ENCODE measurements at places on chromosomes 7 and 10.

GRCh38 chr10:47347303-47347675 lies 874 bp upstream of the RBP3 start:
- DNase-seq, result no peak

GRCh38 chr7:12851841-12852240 lies 164.4 kb downstream of the ARL4A start:
- DNase-seq, result no peak

- DNase-seq, result no peak
Observed at GRCh38 chr10:26805567-26806245, 55.1 kb downstream of the ABI1 start.

- no peak for DNase-seq
Observed at GRCh38 chr7:139813151-139813550, 15.9 kb upstream of the TBXAS1 start.

DNA sequence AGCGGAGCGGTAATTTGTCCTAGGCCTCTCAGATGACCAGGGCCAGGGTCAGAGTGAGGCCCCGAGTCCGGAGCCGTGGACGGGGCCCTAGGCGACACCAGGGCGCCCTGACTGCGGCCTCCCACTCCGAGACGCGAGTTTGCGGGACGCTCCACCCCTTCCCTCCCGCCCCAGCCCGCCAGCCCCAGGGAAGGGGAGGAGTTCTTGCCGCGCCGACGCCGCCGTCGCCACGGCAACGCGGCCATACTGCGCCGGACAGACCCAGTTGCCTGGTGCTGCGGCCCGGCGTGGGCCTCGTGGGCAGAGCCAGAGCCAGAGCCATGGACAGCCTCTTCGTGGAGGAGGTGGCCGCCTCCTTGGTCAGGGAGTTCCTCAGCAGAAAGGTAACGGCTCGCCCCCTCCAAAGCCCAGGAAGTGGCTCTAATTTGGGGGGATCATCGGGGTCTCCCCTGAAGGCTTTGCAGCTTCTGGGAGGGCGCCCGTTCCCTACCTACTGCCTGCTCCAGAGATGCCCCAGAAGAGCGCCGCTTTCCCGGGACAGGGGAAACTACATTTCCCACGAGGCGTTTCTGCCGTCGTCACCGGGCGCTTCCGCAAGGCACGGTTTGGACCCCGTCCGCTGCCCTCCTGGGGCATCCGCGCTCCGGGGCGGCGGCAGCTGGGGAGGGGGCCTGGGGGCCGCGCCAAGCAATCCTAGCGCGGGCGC lies at the start of gene MINDY4:
Gene MINDY4, plus strand, starts transcription at position 244 of the 706 bp plus-strand sequence. Its CDS starts 77 bp downstream, at position 321.
- peak; percentile 37 for DNase-seq

- DNase-seq, result no peak
Observed at GRCh38 chr7:120951826-120952225, 1.2 kb downstream of the ING3 start.

DNA sequence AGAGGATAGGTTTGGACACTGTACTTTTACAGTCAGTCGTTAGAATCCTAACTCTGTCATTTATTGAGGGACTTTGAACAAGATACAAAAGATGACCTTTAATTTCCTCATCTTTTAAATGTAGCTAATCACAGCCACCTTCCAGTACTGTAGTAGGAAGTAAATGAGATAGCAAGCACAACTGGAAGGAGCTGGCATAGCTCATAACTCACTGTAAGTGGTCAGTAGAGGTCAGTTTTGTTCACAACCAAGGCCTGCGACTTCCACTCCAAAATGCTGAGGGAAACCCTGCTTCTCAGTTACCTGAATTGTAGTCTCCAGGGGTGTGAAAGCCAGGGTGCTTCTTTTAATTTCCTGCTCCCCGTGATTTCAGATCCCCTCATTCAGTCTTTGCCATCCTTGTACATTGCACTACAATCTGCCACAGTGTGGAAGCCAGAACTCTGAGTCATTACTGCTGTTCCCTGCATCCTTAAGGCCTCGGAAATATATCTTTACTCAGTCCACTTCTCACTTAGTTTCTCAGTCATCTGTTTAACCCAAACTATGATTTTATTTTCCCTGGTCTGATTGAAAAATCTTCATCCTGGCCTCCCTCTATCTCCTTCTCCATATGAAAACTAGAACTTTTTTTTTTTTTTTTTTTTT lies 361.2 kb downstream of the NRG3 start:
- no peak for DNase-seq

GRCh38 chr10:77290528-77291155 lies 347.0 kb downstream of the KCNMA1 start:
- DNase-seq, result no peak

GRCh38 chr7:16916105-16916639 lies 34.4 kb upstream of the AGR3 start:
- DNase-seq, result no peak

DNA sequence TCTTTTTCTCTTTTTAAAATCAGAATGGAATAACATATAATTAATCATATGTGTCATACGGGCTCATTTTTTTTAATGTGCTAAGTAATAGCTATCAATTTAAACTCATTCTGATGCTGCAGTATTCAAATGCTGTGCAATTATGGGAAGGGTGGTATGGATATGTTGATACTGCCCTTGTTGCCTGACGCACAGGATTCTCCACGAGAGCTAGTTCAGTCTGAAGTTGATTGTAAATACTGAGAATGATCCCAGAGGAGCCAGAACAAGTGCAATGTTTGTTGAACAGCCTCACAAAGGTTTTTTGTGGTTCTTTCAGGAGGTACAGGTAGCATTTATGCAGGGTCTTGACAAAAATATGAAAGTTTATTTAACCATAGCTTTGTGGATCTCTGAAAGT lies 13.4 kb downstream of the NPY start:
- no peak for DNase-seq

- no peak for DNase-seq
Observed at GRCh38 chr7:572416-573268, 53.0 kb upstream of the PDGFA start.

DNA sequence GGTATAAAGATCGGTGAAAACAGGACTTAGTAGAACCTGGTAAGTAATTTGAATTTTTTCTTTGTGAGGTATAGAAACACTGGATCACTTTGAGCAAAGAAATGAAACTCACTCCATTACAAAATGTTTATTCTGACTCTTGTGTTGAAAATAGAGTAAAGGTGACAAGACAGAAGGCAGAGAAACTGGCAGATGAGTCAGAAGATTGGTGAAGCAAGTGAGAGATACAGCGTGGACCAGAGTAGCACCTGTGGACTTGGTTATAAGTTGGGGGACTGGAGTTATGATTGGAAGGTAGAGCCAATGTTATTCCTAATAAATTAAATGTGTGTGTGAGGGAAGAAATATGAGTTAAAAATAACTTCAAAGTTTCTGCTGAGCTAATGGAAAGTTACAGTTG lies 620.9 kb downstream of the ZWINT start:
- no peak for DNase-seq

- no peak for DNase-seq
Observed at GRCh38 chr7:88057655-88058054, 123.6 kb downstream of the ADAM22 start.

DNA sequence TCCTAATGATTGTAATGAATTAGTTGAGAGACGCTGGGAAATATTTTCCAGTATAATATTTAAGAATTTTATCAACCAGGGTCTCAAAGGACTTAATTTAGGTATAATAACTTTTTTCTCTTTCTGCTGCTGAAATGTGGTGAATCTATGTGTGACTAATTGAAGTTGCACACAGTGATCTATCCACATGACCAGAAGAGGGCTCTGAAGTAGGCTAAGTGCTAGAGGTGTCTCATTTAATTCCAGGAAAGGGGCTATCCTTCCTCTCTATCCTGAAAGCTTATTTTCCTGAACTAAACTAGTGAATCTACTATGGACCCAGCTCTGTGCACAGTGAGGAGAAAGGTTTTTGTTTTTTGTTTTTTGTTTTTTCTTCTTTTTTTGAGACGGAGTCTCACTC lies 294.4 kb upstream of the MYO3A start:
- no peak for DNase-seq

DNA sequence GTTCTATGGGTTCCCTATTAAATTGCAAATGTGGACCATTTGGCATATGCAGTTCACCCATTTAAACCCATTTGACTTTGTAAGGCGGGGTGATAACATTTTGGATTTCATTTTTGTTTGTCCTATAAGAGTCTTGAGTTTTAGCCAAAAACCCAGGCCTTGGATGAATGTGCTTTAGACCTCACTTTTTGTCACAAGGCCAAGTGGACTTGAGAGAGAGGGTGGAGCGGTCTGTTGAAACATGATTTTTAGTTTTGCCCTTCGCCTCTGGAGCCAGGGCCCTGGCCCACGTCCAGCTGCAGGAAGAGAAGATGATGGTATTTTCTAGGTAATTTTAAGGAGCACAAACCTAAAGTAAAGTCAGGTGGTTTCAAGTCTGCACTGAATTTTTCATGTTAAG lies 260.1 kb downstream of the SLC25A13 start:
- no peak for DNase-seq

- no peak for DNase-seq
Observed at GRCh38 chr7:139873593-139874301, 44.7 kb downstream of the TBXAS1 start.
